ENCODE measurements at places on chromosomes 13 and 19.

DNA sequence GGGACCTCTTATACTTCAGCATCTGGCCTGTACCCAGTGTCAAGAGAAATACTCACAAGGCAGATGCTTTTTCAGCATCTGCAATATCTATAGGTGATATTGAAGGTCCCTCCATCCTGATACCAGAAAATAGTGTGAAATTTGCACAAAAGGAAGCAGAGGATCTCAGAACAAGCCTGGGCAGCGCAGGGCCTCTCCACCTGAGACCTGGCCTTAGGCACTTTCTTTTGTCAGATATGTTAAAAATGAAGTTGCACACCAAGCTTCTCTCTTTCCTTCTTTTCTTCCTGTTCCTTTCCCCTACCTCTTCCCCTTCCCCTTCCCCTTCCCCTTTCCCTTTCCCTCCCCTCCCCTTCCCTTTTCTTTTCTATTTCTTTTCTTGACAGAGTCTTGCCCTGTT lies 62.2 kb downstream of the ARHGEF18 start:
- no peak for DNase-seq

- no peak for DNase-seq
Observed at GRCh38 chr19:50475736-50476223, 527 bp upstream of the EMC10 start.

DNA sequence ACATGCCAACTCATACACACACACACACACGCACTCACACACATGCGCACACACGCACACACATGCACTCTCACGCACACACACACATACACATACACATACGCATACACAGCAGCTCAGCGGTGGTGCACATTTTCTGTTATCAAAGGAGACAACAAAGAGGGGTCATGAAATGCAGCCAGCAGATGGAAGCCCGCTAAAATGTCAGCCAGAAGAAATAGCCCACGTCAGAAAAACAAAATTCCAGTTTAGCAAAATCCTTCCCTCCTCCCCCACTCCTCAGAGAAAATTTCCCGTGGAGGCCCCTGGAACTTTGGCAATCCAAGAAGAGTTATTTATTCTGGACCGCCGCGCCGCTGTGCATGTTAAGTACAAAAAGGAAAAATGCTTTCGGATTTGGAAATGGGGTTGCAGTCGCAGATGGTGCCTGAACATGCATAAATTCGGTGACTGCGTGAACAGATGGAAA lies 114.6 kb upstream of the VSTM2B start:
- no peak for DNase-seq

DNA sequence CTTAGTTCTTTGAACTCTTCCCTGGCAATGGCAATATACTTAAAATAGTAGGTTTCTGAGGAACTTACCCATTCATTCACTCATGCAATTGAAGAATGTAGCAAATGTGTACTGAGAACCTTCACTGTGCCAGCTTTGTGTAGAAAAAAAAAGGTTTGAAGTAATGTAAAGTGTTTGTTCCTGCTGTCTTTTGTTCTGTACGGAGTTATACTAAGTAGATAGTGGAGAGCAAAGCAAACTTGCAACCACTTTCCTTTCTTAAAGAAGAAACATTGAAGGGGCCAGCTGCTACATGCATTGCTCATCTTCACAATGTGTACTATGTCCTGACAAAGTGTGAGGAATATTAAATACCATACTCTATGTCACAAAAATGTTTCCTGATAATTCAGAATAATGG lies 68.9 kb upstream of the FREM2 start:
- no peak for DNase-seq

GRCh38 chr19:3146677-3147100 lies 10.9 kb downstream of the GNA15 start:
- no peak for DNase-seq

GRCh38 chr13:110440946-110441731 lies 120.4 kb downstream of the RAB20 start:
- no peak for DNase-seq

DNA sequence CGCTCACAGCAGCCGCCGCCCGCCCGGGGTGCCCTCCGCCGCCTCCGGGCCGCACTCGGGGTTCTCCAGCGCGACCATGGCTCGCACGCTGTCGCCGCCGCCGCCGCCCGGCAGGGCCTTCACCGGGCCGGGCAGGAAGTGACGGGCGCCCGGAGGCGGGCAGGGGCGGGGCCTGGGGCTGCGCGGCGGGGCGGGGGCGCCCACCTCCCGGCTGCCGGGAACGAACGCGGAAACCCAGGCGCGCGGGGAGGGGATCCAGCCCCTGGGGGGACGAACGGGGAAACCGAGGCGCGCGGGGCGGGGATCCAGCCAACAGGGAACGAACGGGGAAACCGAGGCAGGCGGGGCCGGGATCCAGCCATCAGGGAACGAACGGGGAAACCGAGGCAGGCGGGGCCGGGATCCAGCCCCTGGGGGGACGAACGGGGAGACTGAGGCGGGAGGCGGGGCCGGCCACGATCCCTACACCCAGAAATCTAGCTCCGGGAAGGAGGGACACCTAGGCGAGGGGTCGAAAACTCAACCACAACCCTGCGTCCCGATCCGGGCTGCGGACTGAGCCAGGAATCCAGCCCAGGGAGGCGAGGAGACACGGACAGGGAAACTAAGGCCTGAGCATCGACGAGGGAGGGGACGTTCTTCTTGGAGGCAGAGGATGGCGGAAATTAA lies at the start of gene R3HDM4:
R3HDM4 (minus strand) TSS at position 140 of the 669 bp plus-strand sequence; CDS start at position 78, 62 bp downstream.
- DNase-seq = no peak

DNA sequence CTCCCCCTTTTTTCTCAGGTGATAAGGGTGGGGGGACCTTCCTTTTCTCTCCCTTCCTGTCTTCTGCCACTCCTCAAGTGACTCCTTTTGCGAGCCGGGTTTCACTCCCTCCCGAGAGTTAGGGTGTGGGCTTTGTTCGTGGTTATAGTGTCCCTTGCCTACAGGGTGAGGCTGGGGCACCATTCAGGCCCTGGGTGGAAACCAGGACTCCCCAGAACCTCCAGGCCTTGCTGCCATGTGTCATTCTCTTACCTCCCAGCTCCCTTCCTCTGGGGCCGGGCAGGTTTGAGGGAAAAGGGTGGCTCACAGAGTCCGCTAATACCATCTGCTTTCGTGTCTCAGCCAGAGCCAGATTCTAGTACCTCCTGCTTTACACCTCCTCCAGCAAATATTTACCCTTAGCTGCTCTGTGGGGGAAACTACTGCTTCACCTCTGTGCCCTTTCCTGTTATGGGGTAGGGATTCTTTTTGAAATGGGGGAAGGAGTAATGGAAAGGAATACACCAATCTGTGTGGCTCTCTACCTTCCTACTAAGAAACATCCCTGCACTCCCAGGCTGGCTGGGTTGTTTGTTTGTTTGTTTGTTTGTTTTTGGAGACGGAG lies 2.8 kb downstream of the ACTN4 start:
- DNase-seq = no peak

Data from renal cortical epithelial cell (primary cell).